ENCODE measurements at places on chromosomes 1 and 21. TPM values are rescaled to one million over a fixed set of nuclear protein-coding genes. Genes with fewer than 3 reads are reported as not detected.
A peak's percentile ranks its signal among the peaks of the same experiment; 100 is the strongest.

OR2T2 gene
- total RNA-seq: not detected

C1orf94 gene
- total RNA-seq: not detected

NPL gene
- total RNA-seq: 12.3 TPM

GUCA2B gene
- total RNA-seq: not detected

S100PBP gene
- 28.6 TPM for total RNA-seq

DNA sequence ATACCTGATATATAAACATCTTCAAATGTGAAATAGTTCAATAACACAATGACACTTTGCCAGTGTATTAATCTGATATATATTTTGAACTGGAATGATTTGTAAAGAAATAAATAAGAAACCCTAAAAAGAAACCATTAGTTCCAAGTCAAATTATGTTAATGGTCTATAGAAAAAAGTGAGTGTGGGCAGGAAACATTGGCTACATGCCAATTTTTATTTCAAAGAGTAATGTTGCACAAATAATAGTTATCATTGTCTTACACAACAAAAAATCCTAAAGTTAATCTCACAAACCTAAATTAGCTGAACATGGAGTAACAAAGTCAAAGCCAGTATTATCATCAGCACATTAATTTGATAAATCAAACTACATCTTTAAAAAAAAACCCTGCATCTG lies 37.9 kb upstream of the BATF3 start:
- no peak for DNase-seq

- DNase-seq: no peak
Observed at GRCh38 chr1:56709269-56709880, 64.3 kb downstream of the PRKAA2 start.

DNA sequence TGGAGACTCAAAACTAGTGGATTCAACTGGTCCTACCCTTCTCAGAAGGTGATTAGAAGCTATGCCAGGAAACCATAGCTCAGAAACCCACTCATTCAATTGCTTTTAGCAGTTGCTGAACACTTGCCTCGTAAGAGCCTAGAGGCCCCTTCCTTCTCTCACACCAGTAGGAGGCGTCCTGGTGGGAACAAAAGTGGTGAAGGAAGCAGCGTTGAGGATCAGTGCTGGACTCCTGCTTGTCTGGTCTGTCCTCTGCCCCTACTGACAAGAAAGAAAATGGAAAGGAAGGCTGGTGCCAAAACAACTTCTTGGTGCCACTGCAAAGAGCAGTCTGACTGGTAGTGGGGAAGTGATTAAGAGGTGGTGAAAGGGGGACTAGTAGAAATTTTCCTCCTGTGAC lies 269.7 kb downstream of the LMO4 start:
- no peak for DNase-seq

GRCh38 chr1:219490566-219490965 lies 122.3 kb downstream of the ZC3H11B start:
- DNase-seq: no peak

DNA sequence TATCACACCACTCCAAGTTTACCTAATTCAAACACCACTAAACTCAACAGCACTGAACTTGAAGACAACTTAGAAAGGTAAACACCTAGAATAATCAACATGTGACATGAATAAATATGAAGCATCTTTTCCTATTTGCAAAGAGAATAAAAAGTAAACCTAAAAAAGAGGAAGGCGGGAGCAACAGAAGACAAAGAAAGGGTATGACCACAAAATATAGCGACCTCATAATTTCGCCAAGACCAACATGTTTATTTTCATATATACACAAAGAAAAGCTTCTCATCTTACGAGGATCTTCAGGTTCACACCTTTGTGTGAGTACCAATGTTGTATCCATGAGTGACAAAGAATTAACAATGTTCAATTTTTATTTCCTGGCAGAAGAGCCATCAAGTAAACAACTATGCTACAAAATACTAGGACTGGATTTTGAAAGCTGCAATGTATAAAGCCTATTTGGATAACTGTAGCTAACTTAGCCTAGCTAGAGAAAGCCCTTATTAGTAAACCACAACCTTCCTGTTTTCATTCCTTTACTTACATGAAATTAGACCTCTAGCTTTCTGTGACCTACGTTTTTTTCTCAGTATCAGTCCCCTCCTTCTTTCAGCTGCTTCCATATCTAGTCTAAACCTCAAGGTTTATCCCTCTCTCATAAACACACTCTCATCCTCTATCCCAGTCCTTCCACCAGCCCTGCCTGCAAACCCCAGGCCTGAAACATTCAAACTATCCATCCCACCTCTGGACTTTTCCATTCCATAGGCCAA lies 21.3 kb upstream of the PHTF1 start:
- no peak for DNase-seq

DNA sequence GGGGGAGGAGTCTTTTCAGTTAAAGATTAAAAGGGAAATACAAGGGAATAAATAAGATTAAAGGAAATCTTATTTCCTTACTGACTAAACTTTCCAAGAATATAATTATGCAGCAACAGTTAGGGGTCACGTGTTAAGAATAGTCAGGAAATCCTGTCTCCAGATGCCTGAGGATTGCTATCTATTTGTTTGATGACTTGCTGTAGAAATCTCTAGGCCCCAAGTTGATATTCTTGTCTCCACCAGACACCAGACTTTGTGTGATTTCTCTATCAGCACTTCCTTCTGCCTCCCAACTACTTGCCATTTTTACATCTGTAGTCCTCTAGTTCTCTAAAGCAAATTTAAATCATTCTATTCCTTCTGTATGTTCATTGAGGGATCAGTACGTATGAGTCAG lies 77.5 kb downstream of the RPAP2 start:
- no peak for DNase-seq

DNA sequence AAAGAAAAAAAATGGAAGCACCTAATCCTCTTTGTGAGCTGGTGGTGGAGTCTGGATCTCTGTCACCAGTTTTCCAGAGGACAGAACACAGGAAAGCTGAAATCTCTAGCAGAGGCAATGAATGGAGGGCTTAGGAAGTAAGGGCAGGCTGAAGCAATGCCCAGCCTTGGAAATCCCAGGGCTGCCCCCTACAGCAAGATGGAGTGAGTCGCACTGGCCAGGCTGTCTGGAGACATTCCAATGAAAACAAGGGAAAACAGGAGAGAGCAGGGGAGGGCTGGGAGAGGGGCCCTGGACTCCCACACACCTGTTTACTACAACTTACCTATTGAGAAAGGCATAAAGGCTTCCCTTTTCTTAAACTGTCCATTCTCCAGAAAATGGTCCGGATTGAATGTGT lies 25.9 kb downstream of the CYP2J2 start:
- DNase-seq: no peak

DNA sequence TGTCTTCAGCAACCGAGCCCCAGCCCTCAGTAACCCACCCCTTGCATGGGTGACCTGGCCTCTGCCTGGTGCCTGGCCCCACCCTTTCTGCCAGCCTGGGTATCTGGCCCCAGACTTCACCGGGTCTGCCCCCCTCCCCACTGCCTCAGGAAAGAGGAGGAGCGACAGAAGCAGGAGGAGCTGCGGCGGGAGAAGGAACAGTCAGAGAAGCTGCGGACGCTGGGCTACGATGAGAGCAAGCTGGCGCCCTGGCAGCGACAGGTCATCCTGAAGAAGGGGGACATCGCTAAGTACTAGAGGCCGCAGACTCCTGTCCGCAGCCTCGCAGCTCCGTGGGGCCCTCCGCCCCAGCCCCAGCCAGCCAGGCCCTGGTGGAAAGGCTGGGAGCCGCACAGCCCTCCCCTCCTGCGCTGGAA lies 6.1 kb downstream of the TNFRSF25 start:
- DNase-seq: peak; percentile 58

- no peak for DNase-seq
Observed at GRCh38 chr1:3690282-3691065, 38.2 kb downstream of the TP73 start.
